ENCODE measurements at places on chromosomes 6 and 20.

DNA sequence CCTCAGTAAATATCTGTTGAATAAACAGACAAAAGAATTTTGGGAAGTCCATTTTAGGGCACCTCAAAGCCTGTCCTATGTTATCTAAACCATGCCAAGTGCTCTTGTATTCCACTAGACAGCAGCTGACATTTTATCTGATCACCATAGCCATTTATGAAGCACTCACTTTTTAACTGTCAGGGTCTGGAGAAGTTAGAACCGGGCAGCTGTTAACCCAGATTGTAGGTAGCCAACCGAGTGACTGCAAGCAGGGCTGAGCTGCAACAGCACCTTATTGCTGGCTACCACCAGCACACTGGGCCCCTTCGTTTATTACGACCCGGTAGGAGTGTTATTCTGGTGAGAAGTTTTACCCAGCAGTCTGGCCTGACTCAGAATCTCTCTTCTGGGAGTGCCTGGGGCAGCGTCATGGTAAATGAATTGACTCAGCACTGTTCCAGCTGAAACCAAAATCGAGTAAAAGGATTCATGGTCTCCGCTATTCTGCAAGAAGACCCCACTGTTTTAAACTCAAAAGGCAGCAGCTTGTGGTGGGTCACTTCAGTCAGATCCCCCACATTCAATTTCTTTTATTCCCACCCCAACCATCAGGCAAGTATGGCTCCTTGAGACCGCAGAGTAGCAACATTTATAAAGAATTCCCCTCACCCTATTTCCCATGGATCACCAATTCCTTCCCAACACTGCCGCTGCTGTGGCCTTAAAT, 1.7 kb downstream of the UBE2V1 start:
- DNase-seq, result no peak
- H3K27me3 ChIP-seq, result no peaks in the 10 kb centered on the region

- no peak overlapping the region for H3K4me3 ChIP-seq
- DNase-seq, result peak; percentile 68
- H3K27ac ChIP-seq, result no peak overlapping the region
- no peaks in the 10 kb centered on the region for H3K36me3 ChIP-seq
- H3K4me1 ChIP-seq, result peaks cover 7% of the 10 kb centered on the region
- H3K27me3 ChIP-seq, result no peaks in the 10 kb centered on the region
Observed at GRCh38 chr20:44080646-44081267, 106.2 kb downstream of the JPH2 start.

- H3K27me3 ChIP-seq, result no peaks in the 10 kb centered on the region
- DNase-seq, result no peak
- no peak overlapping the region for H3K27ac ChIP-seq
- H3K4me3 ChIP-seq, result no peak overlapping the region
- H3K4me1 ChIP-seq, result no peaks in the 10 kb centered on the region
- H3K36me3 ChIP-seq, result no peaks in the 10 kb centered on the region
Observed at GRCh38 chr6:70385901-70386300, 27.4 kb upstream of the FAM135A start.

- DNase-seq, result no peak
- H3K27me3 ChIP-seq, result no peaks in the 10 kb centered on the region
- no peak overlapping the region for H3K27ac ChIP-seq
Observed at GRCh38 chr6:303948-304558, 11.8 kb downstream of the DUSP22 start.
